Central memory CD4-positive, alpha-beta T cell (primary cell): ENCODE measurements at places on chromosomes 7 and 10.

DNA sequence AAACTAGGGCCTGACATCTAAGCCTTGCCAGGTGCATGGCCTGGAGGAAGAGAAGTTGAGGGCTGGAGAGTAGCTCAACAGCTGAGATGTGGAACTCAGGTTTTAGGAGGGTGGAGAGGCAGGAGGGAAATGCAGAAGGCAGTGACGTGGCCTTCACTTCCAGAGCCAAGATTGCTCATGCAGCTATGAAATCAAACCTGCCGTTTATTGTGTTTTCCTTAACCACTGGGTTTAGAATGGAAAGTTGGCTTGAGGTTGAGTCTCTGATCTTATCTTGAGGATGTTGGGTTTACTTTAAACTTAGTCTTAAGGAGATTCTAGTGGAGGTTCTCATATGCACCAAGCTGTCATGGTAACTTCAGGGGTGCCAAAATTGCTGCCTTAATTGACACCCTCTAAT lies 178.6 kb downstream of the SORCS3 start:
- DNase-seq = no peak

DNA sequence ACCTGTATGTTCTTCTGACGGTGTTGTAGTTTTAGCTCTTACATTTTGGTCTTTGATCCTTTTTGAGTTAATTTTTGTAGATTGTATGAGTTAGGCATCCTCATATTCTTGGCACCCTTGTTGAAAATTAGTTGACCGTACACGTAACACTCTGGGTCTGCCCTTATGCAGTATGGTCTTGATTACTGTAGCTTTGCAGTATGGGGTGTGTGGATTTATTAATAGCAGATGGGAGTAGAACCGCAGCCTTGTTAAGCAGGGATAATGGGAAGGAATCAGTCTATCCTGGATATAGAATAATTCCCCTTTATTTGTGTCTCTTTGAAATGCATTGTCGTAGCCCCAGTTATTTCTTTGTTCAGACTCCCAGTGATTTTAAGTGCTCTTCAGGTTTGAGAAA lies 95.5 kb downstream of the UBE3C start:
- no peak for DNase-seq

- DNase-seq = no peak
Measured at GRCh38 chr7:8249121-8249520, 12.8 kb downstream of the ICA1 start.

DNA sequence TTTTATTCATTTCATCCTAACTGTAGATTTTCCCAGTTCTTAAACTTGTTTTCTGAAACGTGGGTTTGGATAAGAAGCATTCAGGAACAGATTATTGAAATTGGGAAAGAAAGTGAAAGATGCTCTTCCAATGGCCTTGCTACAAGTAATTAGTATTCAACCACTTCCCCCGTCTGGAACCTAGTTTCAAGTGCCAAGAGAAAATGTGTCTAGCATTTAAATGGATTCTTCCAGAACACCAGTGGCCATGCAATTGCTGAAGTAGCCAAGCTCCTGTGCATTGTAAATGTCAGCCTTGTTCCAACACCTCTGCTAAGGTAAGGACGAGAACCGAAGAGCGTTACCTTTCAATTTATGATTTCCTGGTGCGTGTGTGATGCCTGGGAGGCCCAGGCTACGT lies 68.2 kb downstream of the PFKFB3 start:
- no peak for DNase-seq

GRCh38 chr10:123703195-123703790 lies 37.1 kb downstream of the GPR26 start:
- DNase-seq = no peak

DNA sequence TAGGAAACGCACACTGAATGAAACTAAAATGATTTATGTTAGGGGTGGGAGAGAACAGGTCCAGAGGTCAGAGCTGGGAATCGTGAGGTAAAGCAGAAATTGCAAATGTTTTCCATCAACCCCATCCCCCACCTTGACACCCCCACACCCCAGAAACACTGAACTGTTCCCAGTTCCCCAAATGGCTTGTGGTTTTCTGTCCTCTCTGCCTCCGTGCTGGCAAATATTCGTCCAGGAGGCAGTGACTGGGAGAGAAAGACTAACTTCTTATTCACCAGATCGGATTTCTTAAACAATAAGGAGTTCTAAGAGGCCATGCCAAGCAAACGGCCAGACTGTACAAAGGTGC lies 730 bp upstream of the RASSF4 start:
- DNase-seq = no peak

DNA sequence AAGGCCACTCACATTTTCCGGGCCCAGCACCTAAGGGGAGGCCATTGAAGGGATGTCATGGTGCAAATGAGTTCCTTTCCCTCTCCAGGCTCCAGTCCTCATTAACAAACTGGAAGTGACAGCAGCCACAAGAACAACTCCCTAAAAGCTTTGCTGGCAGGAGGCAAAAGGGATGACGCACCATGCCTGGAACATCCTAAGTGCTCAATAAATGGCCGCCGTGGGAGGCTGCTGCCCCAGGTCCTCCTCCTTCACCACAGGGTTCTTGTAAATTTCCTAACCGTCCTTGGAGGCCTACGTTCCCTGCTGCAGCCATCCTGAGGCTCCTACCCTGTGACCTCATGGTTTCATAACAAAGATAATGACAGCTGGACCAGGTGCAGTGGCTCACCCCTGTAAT lies 41.3 kb upstream of the CAMK1D start:
- no peak for DNase-seq

DNA sequence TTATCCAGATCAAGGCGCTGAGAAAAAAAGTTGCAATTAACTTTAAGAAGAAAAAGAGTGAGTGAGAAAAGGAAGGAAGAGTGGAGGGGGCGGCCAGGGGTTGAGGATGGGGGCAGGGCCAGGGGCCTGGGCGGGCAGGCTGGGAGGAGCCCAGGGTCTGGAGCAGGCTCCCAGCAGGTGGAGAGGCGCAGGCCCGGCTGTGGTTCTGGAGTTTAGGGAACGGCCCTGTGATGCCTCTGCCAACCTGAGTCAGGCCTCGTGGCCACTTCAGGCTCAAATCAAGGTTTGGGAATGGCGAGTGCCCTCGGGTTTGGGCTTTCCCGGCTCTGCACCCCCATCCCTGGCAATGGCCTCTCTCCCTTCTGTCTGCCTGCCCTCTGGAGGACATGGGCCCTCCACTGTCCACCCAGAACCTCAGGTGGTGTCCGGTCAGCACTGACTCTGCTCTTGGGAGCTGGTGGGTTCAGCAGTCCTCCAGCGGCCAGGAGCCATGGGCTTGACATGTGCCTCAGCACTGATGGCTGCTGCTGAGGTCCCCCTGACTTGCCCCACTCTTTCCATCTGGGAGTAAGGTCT lies 41.0 kb upstream of the EMX2 start:
- DNase-seq = no peak

DNA sequence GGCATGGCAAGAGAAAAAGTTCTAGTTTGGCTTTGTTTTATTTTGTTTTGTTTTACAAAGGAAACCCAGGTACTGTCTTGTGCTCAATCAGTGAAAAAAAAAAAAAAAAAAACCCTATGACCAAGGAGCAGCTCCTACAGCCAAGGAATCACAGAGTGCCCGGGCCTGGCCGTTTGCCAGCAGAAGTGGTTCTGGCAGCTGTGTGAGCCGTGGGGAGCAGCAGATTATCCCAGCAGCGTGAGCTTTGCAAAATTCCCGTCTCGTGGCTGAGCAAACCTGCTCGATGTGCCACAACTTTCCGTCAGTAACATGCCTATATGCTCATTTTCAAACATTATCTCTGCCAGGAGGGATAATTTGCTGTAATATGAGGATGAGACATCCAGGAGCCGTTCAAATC lies 293.7 kb downstream of the POU6F2 start:
- no peak for DNase-seq

- DNase-seq = no peak
Measured at GRCh38 chr7:98163704-98164494, 47.3 kb upstream of the BHLHA15 start.

GRCh38 chr7:134174795-134175261 lies 47.7 kb downstream of the LRGUK start:
- DNase-seq = no peak

DNA sequence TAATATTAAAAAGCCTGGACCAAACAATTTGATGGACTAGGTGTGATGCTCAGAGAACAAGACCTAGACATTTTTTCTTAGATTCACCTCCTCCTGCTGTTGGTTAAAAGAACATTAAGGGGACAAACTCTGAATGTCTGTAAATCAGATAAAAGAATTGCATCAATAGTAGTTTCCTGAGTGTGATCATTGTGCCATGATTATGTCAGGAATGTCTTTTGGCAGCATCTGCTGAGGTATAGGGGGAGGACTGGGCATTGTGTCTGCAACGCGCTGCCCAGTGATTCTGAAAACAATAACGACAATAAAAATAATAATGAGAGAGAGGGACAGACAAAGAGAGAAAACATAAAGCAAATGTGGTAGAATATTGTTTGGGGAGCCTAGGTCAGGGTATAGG lies 6.9 kb downstream of the C7orf57 start:
- DNase-seq = no peak

DNA sequence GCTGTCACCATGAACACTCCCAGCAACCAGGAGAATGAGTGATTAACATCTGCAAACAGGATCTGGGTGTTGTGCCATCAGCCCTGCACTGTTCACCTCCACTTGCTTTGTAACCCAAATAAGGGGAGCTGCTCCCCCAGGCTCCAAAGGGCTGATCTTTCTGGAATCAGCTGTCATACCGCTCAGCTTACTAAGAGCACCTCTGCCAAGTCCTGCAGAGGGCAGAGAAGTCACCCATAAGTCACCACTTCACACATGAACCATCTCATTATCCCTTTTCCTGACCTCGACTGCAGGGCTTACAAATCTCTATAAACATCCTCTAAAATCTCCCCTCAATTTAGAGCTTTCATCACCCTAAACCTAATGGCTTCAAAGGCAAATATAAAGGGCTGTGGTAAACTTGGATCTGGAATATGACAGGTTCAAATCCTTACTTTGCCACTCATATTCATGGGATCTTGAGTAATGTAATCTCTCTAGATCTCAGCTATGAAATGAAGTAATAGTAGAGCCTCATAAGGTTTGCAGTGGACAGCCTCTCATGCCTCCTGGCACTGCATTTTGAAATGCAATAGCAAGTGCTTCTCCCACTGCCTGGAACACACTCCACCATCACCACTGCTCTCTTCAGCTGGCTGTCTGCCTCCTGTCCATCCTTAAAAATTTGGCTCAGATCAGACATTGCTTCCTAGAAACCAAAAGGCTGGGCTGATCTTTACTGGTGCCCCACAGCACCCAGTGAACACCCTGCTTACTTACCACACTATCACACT lies 38.8 kb downstream of the ERLIN1 start:
- DNase-seq = no peak

DNA sequence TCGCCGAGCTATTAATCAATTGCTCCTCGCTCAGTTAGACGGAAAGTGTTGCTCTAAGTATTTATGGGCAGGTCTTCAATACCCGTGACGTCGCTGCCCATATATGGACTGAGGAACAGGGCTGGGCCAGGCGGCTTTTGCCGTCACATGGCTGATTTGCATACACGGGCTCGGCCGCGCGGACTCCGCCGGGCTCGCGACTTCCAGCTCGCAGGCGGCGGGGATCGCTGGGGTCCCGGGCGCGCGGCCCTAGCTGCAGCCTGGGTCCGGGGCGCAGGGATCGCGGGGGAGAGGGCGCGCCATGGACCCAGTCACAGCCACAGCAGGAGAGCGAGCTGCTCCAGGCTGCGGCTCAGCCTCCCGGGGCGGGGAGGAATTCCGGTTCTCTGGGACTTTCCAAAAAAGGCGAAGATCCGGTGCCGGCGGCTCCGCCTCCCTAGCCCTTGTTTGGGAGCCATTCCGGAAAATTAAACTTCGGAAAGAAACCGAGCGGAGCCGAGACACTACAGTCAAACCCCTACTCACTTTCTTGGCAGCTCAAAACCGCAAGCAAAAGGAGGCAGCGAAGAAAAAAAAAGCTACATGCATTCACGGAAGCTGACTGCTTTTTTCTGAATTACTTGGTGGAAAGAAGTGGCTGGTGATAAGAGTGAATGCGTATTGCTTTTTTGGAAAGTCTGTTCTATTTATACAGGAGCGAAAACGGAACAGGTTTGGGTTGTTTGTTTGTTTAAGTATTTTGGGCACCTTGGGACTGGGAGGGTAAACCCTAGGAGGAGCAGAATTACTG lies at the start of gene EGR2:
Gene EGR2 (minus strand): TSS at position 36 of the 790 bp plus-strand sequence. CDS start 337 bp downstream, outside the sequence.
- DNase-seq = peak; percentile 97

DNA sequence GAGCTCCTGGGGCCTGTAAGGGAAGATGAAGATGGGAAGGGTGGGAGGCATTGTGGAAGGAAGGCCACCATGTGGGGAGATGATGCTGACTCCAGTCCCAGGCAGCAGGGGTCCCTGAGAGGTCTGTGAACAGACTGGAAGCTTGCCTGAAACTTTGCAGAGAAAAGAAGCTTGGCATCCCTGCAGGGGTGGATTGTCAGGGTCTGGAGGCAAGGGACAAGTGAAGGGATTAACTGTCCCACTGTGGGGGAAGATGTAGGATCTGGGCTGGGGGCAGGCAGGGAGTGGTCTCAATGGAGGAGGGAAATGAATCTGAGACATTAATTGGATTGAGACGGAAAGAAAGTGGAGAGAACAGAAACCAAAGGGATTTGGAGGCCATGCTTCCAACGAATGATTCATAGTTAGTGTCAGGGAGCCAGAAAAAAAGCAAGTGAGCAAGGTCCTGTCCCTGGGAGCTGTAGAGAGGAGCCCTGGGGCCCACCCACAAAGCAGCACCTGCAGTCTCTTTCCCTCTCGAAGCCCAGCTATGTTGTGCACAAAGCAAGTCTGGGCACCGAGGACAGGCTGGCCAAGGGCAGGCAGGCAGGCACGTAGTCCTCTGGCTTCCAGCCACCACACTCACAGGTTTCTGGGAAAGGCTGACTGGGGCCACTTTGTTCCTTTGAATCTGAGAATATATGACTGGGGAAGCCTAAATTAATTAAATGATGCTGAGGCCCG lies 4.7 kb upstream of the SLC18A3 start:
- DNase-seq = no peak

DNA sequence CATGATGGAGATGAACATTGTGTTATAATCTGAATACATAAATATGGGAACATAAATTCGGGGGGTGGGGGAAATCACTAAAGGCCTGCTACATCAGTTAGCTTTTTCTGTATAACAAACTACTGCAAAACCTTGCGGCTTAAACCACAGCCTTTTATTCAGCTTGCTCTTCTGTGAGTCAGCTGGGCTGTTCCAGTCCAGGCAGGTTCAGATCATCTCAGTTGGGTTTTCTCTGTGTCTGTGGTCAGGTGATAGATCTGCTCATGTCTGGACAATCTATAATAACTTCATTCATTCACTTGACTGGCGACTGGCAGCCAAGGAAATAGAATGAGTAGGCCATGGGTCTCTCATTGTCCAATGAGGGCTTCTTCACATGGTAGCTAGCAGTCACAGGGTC lies 23.5 kb downstream of the HTR7 start:
- DNase-seq = no peak

- DNase-seq = peak; percentile 17
Measured at GRCh38 chr10:128186959-128187787, 61.0 kb upstream of the MKI67 start.
